ENCODE measurements at places on chromosomes 7 and 10.

DNA sequence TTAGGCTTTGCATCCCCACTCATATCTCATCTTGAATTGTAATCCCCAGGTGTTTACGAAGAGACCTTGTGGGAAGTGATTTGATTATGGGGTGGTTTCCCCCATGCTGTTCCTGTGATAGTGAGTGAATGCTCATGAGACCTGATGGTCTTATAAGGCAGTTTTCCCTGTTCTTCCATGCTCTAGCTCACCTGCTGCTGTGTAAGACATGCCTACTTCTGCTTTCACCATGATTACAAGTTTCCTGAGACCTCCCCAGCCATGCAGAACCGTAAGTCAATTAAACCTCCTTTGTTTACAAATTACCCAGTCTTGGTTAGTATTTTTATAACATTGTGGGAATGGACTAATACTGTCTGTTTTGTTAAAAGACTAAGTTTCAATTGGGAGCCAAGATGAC lies 35.3 kb upstream of the ZNF92 start:
- DNase-seq = no peak

DNA sequence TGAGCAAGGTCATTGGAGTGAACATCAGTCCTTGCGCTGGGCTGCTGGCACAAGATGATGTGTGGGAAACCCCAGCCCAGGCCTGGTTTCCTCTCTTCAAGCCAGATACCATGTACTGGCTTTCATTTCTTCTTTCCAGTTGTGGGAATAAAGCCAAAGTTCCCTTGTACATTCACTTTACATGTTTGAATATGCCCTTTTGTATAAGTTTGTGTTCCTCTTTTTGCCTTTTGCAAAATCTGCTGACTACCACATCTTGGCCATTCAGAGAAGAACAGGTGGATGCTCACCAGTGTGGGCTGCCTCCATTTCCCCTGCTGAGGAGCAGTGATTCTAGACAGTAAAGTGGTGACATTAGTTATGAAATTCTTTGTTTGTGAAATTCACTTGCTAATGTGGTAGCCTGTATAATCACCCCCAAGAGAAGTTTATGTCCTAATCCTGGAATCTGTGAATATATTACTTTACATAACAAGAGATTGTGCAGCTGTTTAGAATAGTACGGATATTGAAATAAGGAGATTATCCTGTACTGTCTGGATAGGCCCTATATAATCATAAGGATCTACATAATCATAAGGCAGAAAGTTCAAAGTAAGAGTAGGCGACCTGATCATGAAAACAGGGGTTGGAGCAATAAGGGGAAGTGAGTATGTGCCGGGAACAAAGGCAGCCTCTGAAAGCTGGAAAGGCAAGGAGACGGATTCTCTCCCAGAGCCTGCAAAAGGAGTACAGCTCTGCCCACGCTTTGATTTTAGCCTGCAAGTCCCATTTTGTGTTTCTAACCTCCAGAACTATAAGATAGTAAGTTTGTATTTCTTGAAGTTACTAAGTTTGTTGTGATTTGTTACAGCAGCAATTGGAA lies 18.8 kb upstream of the AOAH start:
- DNase-seq = no peak

DNA sequence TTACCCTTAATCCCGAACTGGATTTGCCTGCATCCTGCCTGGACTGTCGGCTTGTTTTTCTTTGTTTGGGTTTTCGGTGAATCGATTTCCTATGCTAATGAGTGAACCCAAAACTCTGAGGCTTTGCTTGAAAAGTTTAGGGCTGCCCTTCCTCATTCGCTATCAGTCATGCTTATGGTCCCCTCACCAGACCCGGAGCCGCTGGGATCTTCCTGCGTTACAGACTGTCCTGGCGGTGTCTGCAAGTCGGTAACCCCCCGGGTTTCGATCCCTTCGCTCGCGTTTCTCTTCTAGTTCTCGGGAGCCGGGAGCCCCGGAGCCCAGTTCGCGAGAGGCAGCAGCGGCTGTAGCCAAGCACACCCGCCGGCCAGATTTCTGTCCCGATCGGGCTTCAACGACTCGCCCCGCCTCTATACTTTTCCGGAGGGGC lies 2.2 kb downstream of the EMX2 start:
- DNase-seq = no peak

DNA sequence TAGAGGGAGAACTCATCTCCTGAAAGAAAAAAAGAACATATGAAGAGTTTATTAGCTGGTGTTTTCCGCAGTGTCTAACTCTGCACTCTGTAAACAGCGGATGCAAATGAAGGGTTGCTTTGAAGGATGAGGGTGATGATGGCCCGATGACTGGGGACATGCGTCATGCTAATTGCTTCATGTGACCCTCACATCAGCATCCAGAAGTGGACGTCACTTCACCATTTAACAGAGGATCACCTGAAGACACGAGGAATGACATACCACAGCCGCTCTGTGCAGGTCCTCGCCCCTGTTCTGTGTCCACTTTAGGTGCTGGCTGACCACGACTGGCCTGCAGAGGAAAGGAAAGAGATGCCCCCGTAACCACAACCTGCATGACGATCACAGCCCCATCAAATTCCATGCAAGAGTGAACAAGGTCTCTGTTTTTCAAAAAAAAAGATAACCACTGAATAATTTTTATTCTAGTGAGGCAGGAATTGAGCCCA lies 82.9 kb downstream of the KLF6 start:
- DNase-seq = no peak

DNA sequence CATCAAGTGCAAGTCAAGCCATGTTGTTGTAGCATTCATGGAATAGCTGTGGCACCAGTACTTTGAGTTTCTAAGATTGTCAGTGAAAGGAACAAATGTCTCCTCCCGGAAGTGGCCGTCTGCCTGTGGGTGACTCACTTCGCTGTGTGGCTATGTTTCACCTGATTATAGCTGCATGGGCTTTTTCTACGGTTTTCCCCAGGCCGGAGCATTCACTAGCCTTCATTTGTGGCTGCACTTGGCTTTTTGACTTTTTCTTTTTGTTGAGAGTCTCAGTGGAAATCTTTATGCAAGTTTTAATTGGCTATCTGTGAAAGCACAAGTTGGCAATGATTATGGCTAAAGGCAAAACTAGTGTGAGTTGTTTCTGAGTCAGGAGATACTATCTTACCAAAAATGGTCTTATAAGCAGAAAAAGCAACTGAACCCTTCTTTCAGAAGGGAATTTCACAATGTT lies 35.0 kb downstream of the SRI start:
- no peak for DNase-seq

GRCh38 chr7:42833411-42833810 lies 78.5 kb downstream of the C7orf25 start:
- no peak for DNase-seq

DNA sequence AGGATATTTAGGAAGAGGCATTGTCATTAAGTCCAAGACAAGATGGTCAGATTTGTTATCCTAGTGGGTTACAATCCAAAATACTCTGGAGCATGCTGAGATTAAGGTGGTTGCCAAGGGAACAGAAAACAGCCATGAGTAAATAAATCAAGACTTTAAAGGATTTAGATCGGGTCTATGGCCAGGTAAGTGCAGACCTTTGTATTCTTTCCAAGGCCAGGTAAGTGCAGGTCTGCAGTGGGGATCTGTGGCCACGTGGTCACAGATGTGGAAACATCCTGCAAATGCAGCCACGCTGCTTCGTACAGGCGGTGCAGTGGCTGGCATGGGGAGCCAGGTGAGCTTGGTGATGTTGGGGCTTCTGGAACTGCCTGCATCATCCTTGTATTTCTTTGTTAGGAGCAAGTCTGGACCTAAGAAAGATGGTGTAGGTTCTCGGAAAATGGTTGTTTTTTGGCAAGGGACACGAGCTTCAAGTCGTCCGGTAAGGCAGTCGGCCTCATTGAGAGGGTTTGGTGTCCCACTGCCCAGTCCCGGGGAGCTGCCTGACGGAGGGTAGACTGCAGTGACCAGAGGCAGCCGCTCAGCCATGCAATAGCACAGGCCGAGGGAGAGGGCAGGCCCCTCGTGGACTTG lies 21.8 kb downstream of the ZNF775 start:
- no peak for DNase-seq

- no peak for DNase-seq
Measured at GRCh38 chr10:49008505-49009198, 69.0 kb upstream of the LRRC18 start.

GRCh38 chr7:69843653-69844052 lies 245.4 kb downstream of the AUTS2 start:
- no peak for DNase-seq

- DNase-seq = no peak
Measured at GRCh38 chr7:20557116-20557515, 58.4 kb upstream of the ABCB5 start.

GRCh38 chr7:147796581-147796980 lies 794.0 kb upstream of the C7orf33 start:
- DNase-seq = no peak

DNA sequence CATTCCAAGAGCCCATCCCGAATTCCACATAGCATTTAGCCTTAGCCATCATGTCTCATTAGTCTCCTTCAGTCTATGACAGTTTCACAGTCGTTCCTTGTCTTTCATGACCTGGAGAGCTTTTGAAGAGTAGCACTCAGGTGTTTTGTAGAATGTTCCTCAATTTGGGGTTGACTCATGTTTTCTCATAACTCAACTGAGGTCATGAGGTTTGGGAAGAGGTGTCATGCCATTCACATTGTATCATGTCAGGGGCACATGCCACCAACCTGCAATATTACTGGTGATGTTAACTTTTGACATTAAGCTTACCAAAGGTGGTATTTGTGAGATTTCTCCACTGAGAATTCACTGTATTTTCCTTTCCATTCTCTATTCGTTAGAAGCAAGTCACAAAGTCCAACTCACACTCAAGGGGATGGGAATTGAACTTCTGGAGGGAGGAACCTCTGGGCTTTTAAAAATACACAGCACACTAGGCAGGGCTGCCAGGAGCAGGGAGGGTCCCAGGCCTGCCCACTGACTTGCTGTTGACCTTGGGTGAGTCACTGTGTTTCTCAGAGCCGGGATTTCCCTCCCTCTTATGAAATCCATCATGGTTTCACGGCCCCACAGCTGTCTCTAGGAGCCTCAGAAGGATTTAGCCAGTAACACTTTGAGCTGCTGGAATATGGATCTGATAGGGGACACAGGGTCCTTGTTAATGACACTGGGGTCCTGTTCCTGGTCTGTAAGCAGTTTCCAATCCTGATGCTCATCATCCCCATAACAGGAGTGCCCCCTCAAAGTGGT lies 74.4 kb upstream of the TCF7L2 start:
- no peak for DNase-seq

- DNase-seq = no peak
Measured at GRCh38 chr10:70584909-70585544, 17.5 kb downstream of the PRF1 start.

GRCh38 chr10:30647089-30647488 lies 17.5 kb upstream of the LYZL2 start:
- no peak for DNase-seq

DNA sequence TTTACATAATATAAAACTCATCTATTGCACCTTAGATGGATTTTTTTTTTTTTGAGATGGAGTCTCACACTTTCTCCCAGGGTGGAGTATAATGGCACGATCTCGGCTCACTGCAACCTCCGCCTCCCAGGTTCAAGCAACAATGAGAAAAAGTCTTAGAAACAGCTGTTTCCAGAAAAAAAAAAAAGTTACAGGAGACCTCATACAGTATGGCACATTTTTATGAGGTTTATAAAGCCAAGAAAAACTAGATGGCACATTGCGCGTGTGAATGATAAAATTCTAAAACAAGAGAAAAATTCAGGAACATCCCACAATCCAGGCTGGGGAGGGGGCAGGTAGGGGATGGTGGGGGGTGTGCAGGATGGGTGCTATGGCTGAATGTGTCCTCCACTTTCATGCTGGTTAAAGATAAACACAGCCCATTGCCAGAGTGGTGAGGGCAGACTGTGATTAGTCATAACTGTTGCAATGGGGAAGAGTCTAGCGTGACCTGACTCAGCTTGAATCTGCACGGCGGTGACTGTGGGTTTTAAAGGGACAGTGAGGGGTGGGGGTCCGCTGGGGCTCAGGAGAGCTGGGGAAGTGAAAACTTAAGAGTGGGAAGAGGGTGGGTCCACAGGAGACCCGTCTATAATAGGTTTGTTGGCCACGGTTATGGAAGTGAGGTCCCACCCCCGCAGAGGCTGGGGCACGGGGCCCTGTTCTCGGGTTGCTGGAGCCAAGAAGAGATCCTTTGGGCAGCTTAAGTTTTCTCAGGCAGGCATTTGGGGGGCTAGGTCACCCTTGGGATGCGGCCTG lies 11.9 kb upstream of the LRRC27 start:
- no peak for DNase-seq

- no peak for DNase-seq
Measured at GRCh38 chr7:55794527-55794926, 68.0 kb downstream of the SEPTIN14 start.

GRCh38 chr7:47432671-47433563 lies 149.0 kb downstream of the TNS3 start:
- no peak for DNase-seq

- no peak for DNase-seq
Measured at GRCh38 chr10:86658751-86659150, 4.4 kb downstream of the OPN4 start.

GRCh38 chr10:93074597-93075368 lies 1.1 kb downstream of the CYP26A1 start:
- no peak for DNase-seq

- DNase-seq = no peak
Measured at GRCh38 chr10:130179640-130180039, 43.4 kb downstream of the GLRX3 start.

DNA sequence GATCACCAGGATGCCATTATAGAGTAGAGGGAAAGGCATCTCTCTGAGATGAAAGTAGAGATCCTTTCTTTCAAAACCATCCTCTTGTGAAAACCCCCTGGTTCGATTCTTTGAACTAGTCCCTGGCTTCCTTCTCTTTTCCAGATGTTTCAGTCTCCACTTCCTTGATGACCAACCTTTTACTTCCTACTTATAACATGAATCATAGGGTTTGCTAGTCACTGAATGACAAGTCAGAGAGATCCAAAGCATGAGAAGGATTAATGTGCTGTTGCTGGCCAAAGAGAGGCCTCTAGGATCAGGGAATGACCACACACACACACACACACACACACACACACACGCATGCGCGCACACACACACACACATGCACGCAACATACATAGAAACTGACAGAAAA lies 161.1 kb upstream of the FRMD4A start:
- no peak for DNase-seq

- DNase-seq = no peak
Measured at GRCh38 chr7:129146237-129146979, 1.9 kb downstream of the TSPAN33 start.

- no peak for DNase-seq
Measured at GRCh38 chr10:128040096-128040495, 86.1 kb downstream of the MKI67 start.

- DNase-seq = no peak
Measured at GRCh38 chr10:104577861-104578521, 63.1 kb upstream of the SORCS3 start.

GRCh38 chr7:101882005-101882421 lies 64.6 kb downstream of the CUX1 start:
- DNase-seq = no peak

- DNase-seq = no peak
Measured at GRCh38 chr7:48664241-48664640, 260.1 kb upstream of the CDC14C start.

- DNase-seq = no peak
Measured at GRCh38 chr7:36275735-36276284, 113.9 kb upstream of the ANLN start.

- DNase-seq = no peak
Measured at GRCh38 chr7:131673576-131673975, 117.1 kb upstream of the PODXL start.
